Thyroid gland (tissue), 4 donors: ENCODE measurements at places on chromosomes 16 and 17. TPM values are rescaled to one million over a fixed set of nuclear protein-coding genes. Genes with fewer than 3 reads are reported as not detected.

- DNase-seq, result no peak
Measured at GRCh38 chr17:16254773-16255400, 37.9 kb downstream of the PIGL start.

Gene SLC12A3
- total RNA-seq, result not detected

Gene SDF2
- 28.9 TPM for total RNA-seq

- DNase-seq, result no peak
Measured at GRCh38 chr16:22023505-22023904, 15.6 kb downstream of the MOSMO start.

DNA sequence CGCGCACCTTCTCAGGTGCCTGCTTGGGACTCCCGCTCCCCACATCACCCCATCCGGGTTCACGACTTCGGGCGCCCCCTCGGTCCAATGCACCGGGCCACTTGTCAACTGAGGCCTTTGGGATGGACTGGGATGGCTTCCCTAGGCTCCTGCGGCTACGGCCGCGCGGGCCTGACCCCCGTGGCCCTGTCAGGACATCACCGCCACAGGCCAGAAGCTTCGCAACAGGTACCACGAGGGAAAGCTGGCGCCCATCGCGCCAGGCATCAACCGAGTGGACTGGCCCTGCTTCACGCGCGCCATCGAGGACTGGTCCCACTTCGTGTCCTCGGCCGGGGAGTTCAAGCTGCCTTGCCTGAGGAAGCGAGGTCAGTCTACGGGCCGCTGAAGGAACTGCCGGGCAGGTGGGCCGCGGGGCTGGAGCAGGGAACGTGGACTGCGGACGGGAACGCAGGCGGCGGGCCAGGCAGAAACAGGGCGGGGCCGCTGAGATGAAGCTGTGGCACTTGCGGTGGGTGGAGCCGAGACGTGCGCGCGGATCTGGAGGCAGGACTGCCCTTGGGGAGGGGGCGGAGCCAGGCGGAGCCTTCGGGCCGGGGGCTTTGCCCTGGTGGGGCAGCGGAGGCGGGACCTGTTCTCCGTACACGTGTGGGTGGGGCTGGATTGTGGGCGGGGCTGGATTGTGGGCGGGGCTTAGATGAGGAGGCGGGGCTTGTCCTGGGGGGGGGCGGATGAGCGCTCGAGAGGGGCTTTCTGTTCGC lies 13.7 kb upstream of the CNGB1 start:
- peak; percentile 94 for DNase-seq

Gene CHD9NB
- total RNA-seq, result not detected

GRCh38 chr16:9447195-9447551 lies 355.7 kb downstream of the HAPSTR1 start:
- peak; percentile 93 for DNase-seq

- no peak for DNase-seq
Measured at GRCh38 chr16:73131156-73131862, 83.4 kb upstream of the ZFHX3 start.

DNA sequence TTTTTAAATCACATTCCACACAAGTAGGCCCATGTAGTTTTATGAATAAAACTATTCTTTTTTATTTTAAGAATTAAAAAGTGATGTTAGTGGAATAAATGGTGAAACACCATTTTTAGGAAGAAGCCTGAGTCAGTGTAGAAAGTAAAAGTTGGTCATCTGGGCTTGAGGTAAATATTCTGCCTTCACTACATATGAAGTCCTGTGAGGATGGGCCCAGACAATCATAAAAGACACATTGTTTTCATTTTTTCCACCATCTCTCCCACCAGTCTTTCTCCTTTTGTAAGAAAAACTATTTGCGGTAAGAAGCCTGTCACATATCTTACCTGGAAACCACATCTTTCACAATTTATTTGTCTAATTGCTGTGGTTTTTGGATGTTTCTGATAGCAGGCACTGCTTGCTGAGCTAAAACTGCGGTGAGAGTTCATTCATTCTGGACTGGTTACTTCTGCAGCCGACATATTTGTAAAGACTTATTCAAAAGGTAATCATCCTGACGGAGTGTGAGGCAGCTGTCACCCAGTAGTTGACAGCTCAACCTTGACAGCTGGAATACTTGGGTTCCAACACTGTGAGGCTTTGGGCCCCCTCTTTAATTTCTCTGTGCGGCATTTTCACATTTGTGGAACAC lies 10.6 kb upstream of the RFFL start:
- DNase-seq, result no peak

- no peak for DNase-seq
Measured at GRCh38 chr16:14194721-14195120, 123.6 kb downstream of the MRTFB start.

GRCh38 chr17:33438139-33438538 lies 145.0 kb upstream of the ASIC2 start:
- DNase-seq, result no peak

GRCh38 chr16:11401161-11402050 lies 56.1 kb downstream of the RMI2 start:
- DNase-seq, result peak; percentile 96

DNA sequence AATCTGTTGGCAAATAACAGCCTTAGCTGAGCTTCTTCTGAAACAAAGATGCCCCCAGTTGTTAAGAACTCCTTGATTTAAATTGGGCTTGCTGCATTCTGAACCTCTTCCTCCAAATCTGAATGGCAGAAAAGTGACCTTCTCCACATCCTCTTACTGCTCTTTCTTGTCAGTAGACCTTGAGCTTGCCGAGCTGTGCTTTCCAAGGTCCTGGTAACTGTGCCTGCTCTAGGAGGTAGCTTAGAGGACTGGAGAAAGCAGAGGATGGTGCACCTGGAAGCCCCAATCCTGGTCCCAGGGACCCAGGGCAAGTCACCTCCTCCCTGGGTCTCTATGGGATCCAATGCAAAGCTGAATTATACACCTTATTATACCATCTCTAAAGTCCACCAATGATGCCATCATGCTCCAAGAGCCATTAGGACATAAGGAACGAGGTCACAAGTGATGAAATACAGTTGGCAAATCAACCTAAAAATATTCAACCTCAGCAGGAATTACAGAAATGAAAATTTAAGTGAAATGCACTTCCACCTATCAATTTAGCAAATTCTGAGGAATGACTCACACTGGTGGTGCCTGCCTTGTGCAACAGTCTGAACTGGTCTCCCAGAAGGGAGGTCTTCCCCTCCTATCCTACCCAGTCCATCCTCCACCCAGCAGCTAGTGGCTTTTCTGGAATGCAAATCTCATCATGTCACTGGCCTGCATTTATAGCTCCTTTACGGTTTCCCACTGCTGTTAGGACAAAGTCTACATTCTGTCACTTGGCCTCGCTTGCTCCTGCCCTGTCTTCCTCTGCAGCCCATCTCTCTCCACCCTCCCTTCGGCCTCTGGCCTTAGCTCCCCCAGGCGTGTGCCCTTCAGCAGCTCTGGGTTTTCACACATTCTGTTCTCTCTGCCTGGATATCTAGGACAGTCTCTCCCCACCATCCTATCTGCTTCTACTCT lies 36.6 kb downstream of the TOM1L2 start:
- DNase-seq, result no peak

GRCh38 chr16:57622361-57623250 lies 5.8 kb upstream of the ADGRG1 start:
- DNase-seq, result peak; percentile 92

DNA sequence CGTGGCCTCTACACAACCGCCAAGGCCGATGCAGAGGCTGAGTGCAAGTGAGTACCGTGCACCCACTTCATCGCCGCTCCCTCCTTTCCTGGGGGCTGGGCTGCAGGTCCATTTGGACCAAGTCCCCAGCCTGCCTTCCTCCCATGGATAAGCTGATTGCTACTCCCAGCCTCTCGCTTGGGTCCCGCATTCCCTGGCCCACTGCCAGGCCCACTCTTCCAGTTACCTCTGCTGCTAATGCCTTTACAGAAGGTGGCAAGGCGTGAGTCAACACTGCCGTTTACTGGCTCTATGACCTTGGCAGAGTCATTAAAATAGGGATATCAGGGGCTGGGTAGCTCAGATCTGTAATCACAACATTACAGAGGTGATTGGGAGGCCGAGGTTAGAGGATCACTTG lies 11.2 kb downstream of the SULT1A2 start:
- DNase-seq, result peak; percentile 40

Gene SLC16A3
- 45.1 TPM for total RNA-seq

DNA sequence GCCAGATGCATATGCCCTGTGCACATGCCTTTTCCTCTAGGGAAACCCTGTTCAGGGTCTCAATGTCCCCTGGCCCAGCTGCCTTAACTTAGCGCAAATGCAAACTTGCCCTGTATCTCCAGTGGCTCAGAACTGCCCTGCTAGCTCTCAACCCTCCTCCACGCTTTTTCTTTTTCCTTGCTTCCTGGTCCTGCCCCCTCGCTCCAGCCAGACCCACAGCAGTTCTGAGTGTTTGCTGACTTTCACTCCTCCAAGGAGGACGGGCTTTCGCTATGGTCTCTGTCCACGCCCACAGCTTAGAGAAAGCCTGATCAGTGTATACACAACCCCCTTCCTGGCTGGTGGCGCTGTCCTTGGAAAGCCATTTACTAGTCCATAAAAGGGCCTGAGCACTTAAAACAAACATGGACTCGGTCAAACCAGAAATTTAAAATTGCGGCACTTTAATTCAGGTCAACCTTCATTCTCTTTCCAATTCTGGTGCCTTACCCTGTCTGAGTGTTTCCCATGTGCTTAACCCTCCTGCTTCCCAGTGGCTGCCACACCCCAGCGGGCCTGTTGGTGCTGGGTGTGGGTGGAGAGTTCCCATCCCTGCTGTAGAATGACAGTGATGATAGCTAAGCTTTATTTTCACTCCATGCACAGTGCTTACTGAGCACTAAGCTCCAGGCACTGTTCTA lies 15.6 kb upstream of the TMEM98 start:
- DNase-seq, result peak; percentile 90

- no peak for DNase-seq
Measured at GRCh38 chr16:74320707-74321106, 24.1 kb downstream of the PSMD7 start.

GRCh38 chr16:70480127-70481105 lies 26.0 kb downstream of the FCSK start:
- DNase-seq, result no peak

Gene CNGB1
- total RNA-seq, result 0.13 TPM

DNA sequence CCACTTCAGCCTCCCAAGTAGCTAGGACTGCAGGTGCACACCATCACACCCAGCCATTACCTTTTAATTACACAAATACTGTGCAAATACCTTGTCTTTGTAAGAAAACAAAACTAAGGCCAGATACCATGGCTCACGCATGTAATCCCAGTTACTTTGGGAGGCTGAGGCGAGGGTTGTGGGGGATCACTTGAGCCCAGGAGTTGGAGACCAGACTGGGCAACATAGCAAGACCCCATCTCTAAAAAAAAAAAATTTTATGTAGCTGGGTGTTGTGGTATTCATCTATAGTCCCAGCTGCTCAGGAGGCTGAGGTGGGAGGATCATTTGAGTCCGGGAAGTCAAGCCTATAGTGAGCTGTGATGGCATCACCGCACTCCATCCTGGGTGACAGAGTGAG lies 151.6 kb downstream of the CLEC16A start:
- DNase-seq, result no peak

DNA sequence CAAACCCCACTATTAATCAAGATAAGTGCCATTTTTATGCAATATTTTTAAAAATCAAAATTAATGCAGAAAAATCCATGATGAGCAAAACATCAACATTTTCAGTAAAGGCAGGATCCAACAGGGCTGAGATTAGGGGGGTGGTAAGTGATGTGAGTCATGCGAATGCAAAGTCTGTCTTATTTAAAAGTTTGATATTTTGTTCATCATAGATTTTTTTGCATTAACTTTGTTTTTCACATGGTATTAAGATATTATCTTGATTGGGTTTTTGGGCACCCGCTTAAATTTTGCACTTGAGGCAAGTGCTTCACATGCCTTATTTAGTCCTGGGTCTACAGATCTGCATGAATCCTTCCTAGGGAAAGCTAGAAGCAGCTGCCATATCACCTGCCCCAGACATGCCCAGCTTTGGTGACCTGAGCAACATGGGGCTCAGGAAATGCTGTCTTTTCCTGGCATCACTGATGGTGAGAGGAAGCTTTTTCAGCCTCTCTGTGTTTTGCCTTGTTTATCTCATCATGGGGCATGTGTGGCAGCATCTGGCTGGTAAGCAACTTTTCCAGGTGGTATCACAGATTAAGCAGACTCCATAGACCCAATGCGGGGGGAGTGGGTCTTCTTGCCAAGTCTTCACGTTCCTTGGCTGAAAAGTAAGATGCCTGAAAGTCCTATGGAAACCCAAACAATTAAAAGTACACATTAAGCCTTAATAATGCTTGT lies 57.6 kb upstream of the NFAT5 start:
- no peak for DNase-seq

Gene LRRC46
- 2.0 TPM for total RNA-seq

Gene TPSD1
- total RNA-seq, result not detected
